ENCODE measurements at places on chromosomes 3 and 15.

GRCh38 chr3:120864541-120864940 is 43.5 kb upstream of the STXBP5L start:
- H3K4me1 ChIP-seq: no peaks in the 10 kb centered on the region
- no peaks in the 10 kb centered on the region for H3K27me3 ChIP-seq
- DNase-seq: no peak
- no peaks in the 10 kb centered on the region for H3K36me3 ChIP-seq

- no peak for DNase-seq
- H3K36me3 ChIP-seq: no peaks in the 10 kb centered on the region
- no peaks in the 10 kb centered on the region for H3K27me3 ChIP-seq
- no peak overlapping the region for H3K27ac ChIP-seq
Measured at GRCh38 chr3:38147421-38147820, 9.0 kb downstream of the MYD88 start.

DNA sequence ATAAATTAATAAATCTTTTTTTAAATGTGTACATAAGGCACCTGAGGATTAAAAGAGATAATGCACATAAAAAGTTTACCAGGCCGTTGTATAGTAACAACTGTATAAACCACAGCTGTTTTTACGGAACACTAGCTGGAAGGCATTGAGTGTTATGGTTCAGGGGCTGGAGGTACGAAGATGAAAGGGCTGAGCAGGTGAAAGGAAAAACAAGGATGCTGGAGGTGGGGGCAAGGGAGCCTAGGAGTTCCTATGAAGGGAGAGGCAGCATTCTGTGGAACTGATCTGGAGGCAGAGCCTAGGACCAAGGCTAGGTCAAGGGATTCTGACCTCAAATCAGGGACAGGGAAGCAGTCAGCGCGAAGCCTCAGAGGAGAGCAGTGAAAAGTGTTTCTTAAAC is 8.0 kb downstream of the SEMA5B start:
- DNase-seq: no peak
- H3K4me1 ChIP-seq: peaks cover 8% of the 10 kb centered on the region
- no peak overlapping the region for H3K4me3 ChIP-seq
- no peaks in the 10 kb centered on the region for H3K27me3 ChIP-seq
- H3K36me3 ChIP-seq: no peaks in the 10 kb centered on the region

DNA sequence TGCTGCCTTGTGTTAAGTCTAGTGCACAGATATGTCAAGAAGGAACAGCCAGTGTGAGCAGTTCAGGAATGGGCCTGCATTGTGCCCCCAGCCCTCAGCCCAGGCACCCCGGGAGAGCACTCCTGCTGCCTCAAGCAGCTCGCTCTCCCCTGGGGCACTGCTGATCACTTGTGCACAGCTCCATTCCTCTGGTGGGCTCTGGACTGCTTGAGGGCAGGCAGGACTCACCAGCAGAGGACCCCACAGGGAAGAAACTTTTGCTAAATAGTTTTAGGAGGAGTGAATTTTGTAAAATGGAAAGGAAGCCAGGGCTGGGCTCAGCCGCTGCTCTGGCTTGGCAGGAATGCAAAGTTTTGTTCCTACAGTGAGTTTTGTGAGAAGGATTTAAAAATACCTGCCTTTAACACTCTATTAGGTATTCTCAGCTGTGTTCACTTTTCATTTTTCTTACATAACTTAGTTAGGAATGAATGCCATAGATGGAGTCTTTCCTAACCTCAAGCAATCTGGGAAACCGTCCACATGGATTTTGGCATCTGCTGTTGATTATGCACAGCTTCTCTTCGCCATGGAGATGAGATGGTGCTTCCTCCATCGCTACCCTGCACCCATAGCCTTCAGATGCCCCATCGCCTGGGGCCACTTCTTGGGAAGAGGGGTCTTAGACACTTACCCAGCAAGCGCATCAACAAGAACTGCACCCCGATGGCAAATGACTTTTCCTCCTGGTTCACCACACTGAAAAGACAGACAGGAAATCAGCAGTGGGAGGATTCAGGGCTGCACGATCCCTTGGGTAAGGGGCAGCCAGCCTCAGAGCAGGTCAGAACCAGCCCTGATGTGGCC is 42.3 kb upstream of the RAB6B start:
- no peak for DNase-seq
- no peaks in the 10 kb centered on the region for H3K27me3 ChIP-seq
- H3K36me3 ChIP-seq: peaks cover 94% of the 10 kb centered on the region
- no peak overlapping the region for H3K4me3 ChIP-seq
- H3K4me1 ChIP-seq: no peaks in the 10 kb centered on the region
- no peak overlapping the region for H3K27ac ChIP-seq

- no peaks in the 10 kb centered on the region for H3K27me3 ChIP-seq
- H3K4me1 ChIP-seq: peaks cover 13% of the 10 kb centered on the region
- H3K27ac ChIP-seq: no peak overlapping the region
- no peak for DNase-seq
- H3K36me3 ChIP-seq: peaks cover 3% of the 10 kb centered on the region
- H3K4me3 ChIP-seq: no peak overlapping the region
Measured at GRCh38 chr3:195209847-195210265, 61.1 kb downstream of the XXYLT1 start.

DNA sequence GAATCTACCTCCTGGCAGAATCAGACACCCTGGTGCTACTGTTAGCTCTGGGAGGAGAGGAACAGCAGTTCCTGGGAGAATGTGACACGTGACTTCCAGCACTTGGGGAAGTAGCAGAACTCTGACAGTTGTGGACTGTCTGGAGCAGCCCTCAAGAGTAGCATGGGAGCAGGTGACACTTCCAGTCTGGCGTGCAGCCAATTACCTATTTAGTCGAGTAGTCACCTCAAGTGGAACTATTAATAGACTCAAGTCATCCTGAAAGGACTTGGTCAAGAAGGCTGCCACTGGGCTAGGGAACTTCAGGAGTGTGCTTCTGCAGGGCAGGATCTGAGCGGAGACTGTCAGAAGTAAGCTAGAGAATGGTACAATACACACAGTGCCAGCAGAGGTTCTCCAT is 62.3 kb downstream of the MTHFS start:
- peaks cover 6% of the 10 kb centered on the region for H3K36me3 ChIP-seq
- DNase-seq: no peak
- H3K4me1 ChIP-seq: no peaks in the 10 kb centered on the region

DNA sequence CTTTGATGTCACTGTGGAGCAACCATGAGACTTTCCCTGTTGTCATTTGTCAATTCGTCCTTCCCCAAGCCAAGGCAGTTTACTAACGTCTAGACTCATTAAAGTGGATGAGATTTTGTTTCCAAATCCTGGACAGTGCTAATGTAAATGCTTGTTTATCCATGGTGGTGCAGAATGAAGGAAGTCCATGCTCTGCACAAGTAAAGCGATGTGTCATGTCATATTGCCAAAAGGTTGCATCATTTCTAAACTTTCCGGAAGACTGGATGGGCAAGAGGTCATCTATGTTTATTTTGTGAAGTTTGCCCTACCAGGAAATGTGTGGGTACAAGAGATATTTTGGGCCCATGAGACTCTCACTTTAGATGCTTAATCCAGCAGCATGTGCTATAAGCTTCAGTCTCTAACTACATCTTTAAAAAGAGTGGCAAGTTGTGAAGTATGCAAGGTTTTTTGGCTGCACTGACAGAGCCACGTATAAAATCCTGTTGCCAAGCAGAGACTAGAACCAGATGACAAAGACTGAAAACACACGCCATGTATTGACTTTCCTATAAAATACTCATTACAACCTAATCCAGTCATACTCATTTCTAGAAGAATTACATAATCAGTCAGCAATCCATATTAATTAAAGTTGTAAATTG is 72.1 kb upstream of the FNDC3B start:
- peak; percentile 72 for DNase-seq
- no peak overlapping the region for H3K4me3 ChIP-seq
- no peaks in the 10 kb centered on the region for H3K27me3 ChIP-seq
- H3K4me1 ChIP-seq: no peaks in the 10 kb centered on the region
- H3K27ac ChIP-seq: no peak overlapping the region

DNA sequence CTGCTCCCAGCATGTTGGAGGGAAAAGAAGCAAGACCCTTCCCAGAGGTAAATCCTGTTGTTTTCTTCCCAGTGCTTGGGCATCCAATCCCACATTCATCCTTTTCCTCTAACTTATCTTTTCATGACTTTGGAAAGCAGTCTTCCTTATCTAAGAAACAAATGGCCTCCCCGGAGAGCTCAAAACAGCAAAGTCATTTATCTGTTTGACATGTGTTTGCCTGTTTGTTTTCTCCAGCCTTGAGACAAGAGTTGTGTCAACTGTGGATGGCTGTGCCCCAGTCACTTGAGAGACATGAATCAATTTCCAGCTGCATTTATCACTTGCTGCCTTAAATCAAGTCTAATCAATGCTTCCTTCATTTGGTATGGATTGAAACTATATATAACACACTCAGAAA is 103.9 kb downstream of the SHQ1 start:
- no peak overlapping the region for H3K4me3 ChIP-seq
- H3K27me3 ChIP-seq: no peaks in the 10 kb centered on the region
- DNase-seq: no peak
- H3K36me3 ChIP-seq: no peaks in the 10 kb centered on the region

DNA sequence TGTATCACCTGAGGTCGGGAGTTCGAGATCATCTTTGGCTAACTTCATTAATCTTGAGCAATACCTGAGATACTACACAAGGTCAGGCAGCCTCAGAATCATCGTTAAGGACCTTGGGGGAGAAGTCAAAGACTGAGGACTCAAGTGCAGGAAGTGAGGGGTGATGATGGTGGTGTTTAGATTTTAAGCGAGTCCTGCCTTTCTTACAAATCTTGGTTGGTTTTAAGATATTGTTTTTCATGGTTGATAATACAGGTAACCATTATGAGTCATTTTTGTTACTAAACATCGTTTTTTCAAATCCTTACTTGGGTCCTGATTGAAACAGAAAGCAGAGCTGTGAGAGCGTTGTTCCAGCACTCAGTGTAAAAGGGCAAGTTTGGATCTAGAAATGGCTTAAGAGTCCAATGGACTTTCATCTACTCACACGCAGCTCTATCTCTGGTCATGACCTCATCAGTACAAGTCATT is 4.1 kb downstream of the RASGRP1 start:
- DNase-seq: no peak
- no peak overlapping the region for H3K4me3 ChIP-seq
- H3K27me3 ChIP-seq: peaks cover 3% of the 10 kb centered on the region
- peaks cover 1% of the 10 kb centered on the region for H3K36me3 ChIP-seq
